ENCODE measurements at places on chromosomes 7 and 10. TPM values are rescaled to one million over a fixed set of nuclear protein-coding genes. Genes with fewer than 3 reads are reported as not detected.

MYL10 gene
- not detected for polyA plus RNA-seq

- no peak overlapping the region for H3K4me3 ChIP-seq
- no peak for DNase-seq
- H3K27me3 ChIP-seq: no peaks in the 10 kb centered on the region
- H3K27ac ChIP-seq: no peak overlapping the region
- H3K36me3 ChIP-seq: no peaks in the 10 kb centered on the region
These were observed 96.4 kb downstream of the FAS start for GRCh38 chr10:89086801-89087521.

DNA sequence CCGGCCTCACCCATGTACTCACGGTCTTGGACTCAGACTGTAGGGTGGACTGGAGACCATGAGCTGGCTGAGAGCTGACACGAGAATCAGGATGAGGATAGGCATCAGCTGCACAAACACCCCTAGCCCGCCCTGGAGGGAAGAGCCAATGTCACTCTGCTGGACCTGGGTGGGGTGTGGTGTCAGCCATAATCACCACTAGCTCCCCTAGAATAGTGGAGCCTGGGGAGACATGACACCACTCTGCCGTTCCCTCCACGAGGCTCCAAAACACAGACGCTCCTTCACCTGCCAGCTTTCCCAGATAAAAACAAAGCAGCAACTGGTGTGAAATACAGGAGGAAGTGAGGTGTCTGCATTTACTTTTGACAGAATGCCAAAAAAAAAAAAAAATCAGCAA lies 16.5 kb downstream of the DNAJB12 start:
- H3K4me3 ChIP-seq: no peak overlapping the region
- H3K27ac ChIP-seq: no peak overlapping the region
- peaks cover 27% of the 10 kb centered on the region for H3K36me3 ChIP-seq
- H3K4me1 ChIP-seq: no peaks in the 10 kb centered on the region
- no peak for DNase-seq

GRCh38 chr10:70714245-70714644 lies 41.9 kb downstream of the ADAMTS14 start:
- no peaks in the 10 kb centered on the region for H3K4me1 ChIP-seq
- no peak for DNase-seq
- H3K27me3 ChIP-seq: no peaks in the 10 kb centered on the region
- no peak overlapping the region for H3K27ac ChIP-seq

MCU gene
- 18.6 TPM for polyA plus RNA-seq

DNA sequence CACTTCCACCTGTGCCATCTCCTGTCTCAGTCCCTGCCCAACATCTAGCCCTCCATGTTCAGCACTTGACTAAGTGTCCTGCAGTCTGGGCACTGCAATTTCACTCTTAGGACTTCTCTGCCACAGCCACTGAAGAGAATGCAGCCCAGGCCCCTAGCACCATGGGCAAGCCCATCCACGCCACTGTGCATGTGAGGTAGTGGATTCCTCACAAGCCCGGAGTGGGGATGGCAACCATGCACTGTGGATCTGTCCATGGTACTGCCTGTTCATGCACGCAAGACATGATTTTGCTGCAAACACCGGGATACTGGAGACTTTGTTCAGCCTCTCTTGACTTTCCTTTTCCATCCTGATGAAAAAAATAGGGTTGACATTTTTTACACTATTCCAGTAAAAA lies 12.3 kb downstream of the DDC start:
- H3K36me3 ChIP-seq: no peaks in the 10 kb centered on the region
- peak; percentile 66 for DNase-seq
- no peak overlapping the region for H3K27ac ChIP-seq
- H3K4me3 ChIP-seq: no peak overlapping the region
- H3K27me3 ChIP-seq: no peaks in the 10 kb centered on the region
- no peaks in the 10 kb centered on the region for H3K4me1 ChIP-seq

DNA sequence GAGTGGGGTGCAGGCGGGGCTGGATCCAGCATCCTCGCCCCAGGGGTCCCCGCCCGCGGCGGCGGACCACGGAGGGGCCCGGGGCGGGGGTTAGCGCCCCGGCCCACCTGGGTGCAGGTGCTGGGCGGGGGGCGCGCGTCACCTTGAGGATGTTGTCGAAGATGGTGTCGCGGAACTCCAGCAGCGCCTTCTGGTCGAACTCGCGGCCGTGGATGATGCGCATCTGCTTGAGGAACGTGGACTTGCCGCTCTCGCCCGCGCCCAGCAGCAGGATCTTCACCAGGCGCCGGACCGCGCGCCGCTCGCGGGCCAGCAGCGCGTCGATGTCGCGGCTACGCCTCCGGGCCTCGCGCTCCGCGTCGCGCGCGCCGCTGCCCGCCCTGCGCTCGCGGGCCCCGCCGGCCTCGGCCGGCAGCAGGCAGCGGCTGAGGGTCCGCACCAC lies 376 bp downstream of the GNA12 start:
- H3K27me3 ChIP-seq: no peaks in the 10 kb centered on the region
- H3K36me3 ChIP-seq: no peaks in the 10 kb centered on the region
- H3K27ac ChIP-seq: no peak overlapping the region

DNA sequence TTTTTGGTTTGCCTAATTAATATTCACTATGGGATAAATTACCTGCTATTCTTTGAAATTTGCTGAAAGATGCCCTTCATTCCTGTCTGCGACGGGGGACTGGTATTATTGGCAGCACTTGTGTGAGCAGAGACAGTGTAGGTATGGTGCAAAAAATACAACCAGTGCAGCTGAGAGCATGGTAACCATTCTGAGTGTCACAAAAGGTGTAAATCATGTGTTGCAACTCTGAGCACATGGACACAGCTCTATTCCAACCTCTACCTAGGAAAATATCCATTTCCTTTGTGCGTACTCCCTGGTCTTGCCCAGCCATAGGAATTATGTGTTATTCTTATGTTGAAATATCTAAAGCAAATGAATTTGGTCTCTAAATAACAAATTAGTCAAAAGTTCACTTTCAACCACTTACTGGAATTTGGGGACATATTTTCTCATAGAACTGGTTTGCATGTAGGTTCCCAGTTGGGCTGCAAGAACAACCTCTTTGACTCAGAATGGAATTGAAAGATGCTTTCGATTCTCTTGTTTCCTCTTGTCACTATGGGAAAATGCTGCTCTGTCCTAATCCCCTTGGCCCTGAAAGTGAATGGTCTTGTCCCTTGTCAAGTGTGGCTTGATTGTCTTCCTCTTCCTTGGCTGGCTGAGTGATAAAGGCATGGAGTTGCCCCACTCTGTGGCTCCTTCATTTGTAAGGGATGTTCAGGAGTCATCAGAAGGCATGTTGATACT lies 57.0 kb downstream of the CELF2 start:
- H3K4me3 ChIP-seq: no peak overlapping the region
- no peak overlapping the region for H3K27ac ChIP-seq
- no peaks in the 10 kb centered on the region for H3K4me1 ChIP-seq
- no peak for DNase-seq
- no peaks in the 10 kb centered on the region for H3K36me3 ChIP-seq

GRCh38 chr10:130177250-130177649 lies 41.1 kb downstream of the GLRX3 start:
- H3K27me3 ChIP-seq: no peaks in the 10 kb centered on the region
- H3K4me1 ChIP-seq: no peaks in the 10 kb centered on the region
- no peak overlapping the region for H3K27ac ChIP-seq
- H3K36me3 ChIP-seq: peaks cover 12% of the 10 kb centered on the region

CCL26 gene
- not detected for polyA plus RNA-seq

- no peaks in the 10 kb centered on the region for H3K27me3 ChIP-seq
- no peak for DNase-seq
These were observed 965.1 kb downstream of the CCSER2 start for GRCh38 chr10:85293483-85293882.

DNA sequence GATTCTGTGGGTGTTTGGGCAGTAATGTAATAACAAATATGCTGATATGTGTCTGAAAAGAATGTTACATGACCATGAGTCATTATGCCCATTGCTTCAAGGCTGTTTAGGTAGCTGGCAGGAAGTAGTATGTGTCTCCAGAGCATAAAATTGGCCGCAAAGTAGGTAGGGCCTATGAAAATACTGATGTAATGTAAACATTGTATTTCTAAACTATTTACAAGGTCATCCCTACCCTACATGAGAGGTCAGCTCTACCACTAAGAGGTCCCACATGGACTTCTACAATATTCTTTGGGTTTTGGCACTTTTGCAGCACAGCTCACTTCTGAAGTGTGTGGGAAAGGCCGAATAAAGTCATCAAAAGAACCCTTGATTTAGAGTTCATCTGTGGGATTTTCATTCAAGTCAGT lies 301.9 kb downstream of the AHR start:
- H3K4me3 ChIP-seq: no peak overlapping the region
- H3K27ac ChIP-seq: no peak overlapping the region
- H3K36me3 ChIP-seq: no peaks in the 10 kb centered on the region
- no peaks in the 10 kb centered on the region for H3K4me1 ChIP-seq

DNA sequence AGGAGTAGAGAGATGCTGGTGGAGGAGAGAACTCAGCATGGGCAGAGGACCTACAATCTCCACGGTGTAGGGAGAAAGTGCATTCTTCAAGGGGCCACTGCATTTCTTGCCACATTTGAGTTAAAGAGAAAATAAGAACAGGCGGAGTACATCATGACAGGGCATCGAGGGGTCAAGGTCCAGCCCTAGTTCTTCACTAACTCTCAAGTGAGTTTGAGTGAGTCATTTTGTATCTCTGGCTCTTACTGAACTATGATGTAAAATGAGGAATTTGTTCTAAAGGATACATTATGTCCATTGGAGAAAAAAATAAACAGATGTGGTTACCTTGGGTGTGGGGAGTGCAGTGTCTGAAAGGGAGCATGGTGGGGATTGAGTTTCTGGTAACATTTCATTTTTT lies 182.9 kb downstream of the XPNPEP1 start:
- H3K27ac ChIP-seq: no peak overlapping the region
- H3K36me3 ChIP-seq: no peaks in the 10 kb centered on the region
- H3K4me3 ChIP-seq: no peak overlapping the region
- no peaks in the 10 kb centered on the region for H3K4me1 ChIP-seq
- DNase-seq: no peak
- no peaks in the 10 kb centered on the region for H3K27me3 ChIP-seq

DNA sequence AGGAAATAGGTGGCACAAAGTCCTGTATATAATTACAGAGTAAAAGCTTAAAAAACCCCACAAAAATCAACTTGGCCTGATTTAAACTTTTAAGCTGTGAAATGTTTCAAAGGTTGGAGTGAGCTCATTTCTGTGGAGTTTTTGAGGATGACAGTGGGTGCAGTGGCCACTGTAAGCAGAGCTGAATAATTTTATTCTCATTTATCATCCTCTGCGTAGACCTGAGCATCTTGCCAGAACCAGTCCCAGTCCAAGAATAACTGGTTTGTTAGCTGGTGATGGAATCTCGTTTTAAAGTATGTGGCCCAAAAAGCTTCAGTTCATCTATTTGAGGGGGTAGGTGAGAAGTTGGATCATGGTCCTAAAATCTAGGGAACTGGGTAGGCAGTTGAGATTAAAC lies 4.4 kb downstream of the BMPER start:
- no peak overlapping the region for H3K4me3 ChIP-seq
- DNase-seq: no peak
- no peaks in the 10 kb centered on the region for H3K36me3 ChIP-seq
- H3K27ac ChIP-seq: no peak overlapping the region
- H3K27me3 ChIP-seq: peaks cover 9% of the 10 kb centered on the region
- no peaks in the 10 kb centered on the region for H3K4me1 ChIP-seq

- no peak overlapping the region for H3K4me3 ChIP-seq
- H3K27ac ChIP-seq: peak overlapping the region; percentile 65
- peaks cover 57% of the 10 kb centered on the region for H3K4me1 ChIP-seq
- no peaks in the 10 kb centered on the region for H3K27me3 ChIP-seq
- DNase-seq: no peak
These were observed 96.1 kb downstream of the TNS3 start for GRCh38 chr7:47485640-47486435.

GRID2IP gene
- 0.11 TPM for polyA plus RNA-seq

DNA sequence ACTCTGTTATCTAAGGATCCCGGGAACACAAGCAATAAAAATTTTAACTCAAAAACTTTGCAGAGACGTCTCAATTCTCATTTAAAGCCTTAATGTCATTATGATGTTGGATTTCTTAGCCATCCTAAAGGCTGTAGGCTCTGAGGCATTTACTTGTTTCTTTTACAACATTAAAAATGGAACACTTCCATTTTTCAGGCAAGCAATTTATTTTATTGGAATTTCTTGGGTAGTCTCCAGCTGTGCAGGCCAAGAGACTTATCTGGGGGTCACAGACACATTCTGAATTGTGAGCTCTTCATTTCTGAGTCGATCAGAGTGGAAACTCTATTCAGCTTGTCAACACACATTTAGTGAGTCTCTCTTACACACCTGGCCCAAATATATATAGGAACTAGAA lies 48.0 kb upstream of the KIF5B start:
- H3K27me3 ChIP-seq: no peaks in the 10 kb centered on the region
- H3K4me1 ChIP-seq: no peaks in the 10 kb centered on the region
- no peaks in the 10 kb centered on the region for H3K36me3 ChIP-seq
- DNase-seq: no peak
- H3K4me3 ChIP-seq: no peak overlapping the region
- no peak overlapping the region for H3K27ac ChIP-seq

- H3K27me3 ChIP-seq: no peaks in the 10 kb centered on the region
- H3K4me1 ChIP-seq: no peaks in the 10 kb centered on the region
- no peak overlapping the region for H3K27ac ChIP-seq
- DNase-seq: no peak
These were observed 503.8 kb downstream of the INHBA start for GRCh38 chr7:41199136-41199535.

- H3K27me3 ChIP-seq: no peaks in the 10 kb centered on the region
- H3K4me3 ChIP-seq: no peak overlapping the region
- DNase-seq: no peak
- H3K4me1 ChIP-seq: no peaks in the 10 kb centered on the region
These were observed 228.2 kb downstream of the AHR start for GRCh38 chr7:17526621-17527020.

DNA sequence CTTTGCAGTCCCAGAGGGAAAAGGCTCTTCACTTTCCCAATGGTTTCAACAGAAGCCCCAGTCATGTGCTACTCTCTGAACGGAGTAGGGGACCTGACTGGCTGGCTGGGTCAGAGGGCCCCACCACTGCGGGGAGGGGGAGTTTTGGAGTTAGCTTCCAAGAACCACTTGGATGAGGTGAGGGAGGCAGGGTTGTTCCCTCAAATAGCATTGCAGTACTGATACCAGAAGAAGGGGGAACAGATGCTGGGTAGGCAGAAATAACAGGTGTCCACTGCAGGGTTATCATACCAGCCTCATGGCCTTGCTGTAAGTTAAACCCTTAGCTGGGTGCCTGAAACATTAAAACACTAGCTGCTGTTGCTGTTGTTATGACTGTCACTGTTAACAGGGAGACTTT lies 131.3 kb downstream of the UBE2H start:
- no peak overlapping the region for H3K27ac ChIP-seq
- H3K4me1 ChIP-seq: peaks cover 2% of the 10 kb centered on the region
- no peak for DNase-seq
- H3K36me3 ChIP-seq: no peaks in the 10 kb centered on the region
- no peak overlapping the region for H3K4me3 ChIP-seq
- H3K27me3 ChIP-seq: no peaks in the 10 kb centered on the region

DNA sequence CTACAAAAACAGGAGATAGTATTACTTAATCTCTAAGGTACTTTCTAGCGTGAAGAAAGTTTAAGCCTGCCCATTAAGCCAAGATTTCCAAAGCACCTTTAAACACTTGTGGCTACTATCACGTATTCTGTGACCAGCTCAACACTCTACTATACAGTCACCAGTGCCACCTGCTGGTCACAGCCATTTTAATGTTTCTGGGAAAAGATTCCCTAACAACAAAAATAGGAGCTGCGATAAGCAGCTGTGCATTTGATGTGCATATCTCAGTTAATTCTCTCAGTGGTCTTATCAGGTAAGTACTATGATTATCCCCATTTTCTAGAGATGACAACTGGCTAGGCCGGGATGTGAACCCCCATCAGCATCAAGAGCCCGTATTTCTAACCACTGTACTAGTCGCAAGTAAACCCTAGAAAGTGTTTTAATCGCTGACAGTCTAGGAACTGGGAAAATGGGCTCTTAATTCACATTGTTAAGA lies 860 bp downstream of the SEC31B start:
- peaks cover 4% of the 10 kb centered on the region for H3K36me3 ChIP-seq
- no peak overlapping the region for H3K27ac ChIP-seq
- H3K27me3 ChIP-seq: no peaks in the 10 kb centered on the region
- H3K4me3 ChIP-seq: no peak overlapping the region
- peak; percentile 54 for DNase-seq
